ENCODE measurements at places on chromosomes 1 and 21.

GRCh38 chr1:45543581-45544417 is 6.8 kb upstream of the AKR1A1 start:
- DNase-seq = peak; percentile 75

DNA sequence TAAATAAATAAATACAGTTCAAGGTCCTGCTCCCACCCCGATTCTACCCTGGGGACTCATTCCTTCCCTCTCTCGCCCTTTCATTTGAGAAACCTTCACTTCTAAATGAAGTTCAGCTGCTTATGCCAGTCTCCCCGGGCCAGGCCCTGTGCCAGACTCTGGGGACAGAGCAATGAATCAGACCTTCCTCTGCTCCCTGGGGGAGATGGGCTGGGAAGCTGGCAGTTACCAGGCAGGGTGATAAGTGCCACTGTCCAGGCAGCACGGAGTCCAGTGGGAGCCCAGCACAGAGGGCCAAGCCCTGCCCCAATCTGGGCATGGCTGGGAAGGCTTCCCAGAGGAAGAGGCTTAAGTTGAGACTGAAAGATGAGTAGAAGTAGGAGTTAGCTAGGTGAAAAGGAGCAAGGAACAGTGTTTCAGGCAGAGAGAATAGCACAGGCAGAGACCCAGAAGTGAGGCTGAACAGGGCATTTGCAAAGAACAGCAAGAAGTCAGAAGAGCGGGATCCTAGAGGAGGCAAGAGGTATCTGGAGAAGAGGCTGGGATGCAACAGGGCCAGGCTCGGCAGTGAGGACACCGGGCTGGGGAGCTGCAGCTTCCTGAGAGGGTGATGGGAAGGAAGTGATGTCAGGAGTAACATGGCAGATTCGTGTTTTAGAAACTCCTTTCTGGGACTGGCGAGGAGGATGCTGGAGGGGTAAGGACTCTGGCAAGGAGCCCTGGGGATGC is 13.5 kb downstream of the KCNQ4 start:
- DNase-seq = no peak

GRCh38 chr1:41749991-41750745 is 168.6 kb downstream of the HIVEP3 start:
- no peak for DNase-seq

DNA sequence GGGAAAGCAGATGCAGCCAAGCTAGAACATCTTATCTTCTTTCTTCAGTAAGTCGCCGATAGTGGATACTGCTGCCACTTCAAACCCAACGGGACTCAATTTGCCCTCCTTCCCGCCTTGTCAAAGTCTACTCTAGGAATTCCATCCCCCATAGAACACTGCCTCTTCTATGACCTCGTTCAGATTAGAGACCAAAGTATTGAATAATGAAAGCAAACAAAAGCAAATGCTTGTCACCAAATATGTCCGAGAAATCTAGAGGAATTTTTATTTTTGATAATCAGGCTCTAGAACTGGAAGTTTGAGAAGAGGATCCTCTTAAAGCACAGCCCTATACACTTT is 853 bp upstream of the RRAGC start:
- DNase-seq = no peak

DNA sequence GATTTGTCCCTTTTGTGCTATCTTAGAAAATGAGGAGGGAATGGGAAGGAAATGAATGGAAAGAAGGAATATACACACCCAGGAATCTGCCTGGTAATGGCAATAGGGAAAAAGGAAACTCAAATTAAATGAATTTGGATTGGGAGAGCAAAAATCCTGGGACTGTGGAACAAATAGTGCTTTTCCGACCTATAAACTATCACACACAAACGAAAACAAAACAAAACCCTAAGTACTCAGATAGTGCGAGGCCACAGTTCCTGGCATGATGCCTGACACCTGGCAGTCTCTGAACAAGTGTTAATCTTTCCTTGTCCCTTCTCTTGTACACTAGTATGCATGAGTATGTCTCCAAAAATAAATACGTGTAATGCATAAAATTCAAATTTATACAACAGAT is 319.8 kb upstream of the SPAG17 start:
- no peak for DNase-seq

GRCh38 chr1:1402072-1402900 is 3.2 kb upstream of the CCNL2 start:
- no peak for DNase-seq

Measured in stimulated activated CD8-positive, alpha-beta memory T cell treated with anti-CD3 and anti-CD28 coated beads, Interleukin-15, amount 100 ng/mL, for 4 hours (primary cell).